ENCODE measurements at places on chromosomes 4 and X.

- no peak for DNase-seq
Measured at GRCh38 chr4:54542540-54543041, 115.2 kb upstream of the KIT start.

DNA sequence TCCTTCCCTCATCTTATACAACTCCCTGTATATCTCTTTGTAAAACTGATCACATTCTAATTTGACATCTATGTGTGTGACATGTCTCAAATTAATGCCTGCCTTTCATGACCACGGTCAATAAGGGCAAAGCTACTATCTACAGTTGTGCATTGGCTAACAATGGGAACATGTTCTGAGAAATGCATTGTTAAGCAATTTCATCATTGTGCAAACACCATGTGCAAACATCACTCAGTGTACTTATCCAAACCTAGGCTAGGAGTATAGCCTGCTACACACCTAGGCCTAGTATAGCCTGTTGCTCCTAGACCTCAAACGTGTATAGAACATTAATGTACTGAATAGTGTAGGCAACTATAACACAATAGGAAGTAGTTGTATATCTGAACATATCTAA is 95.0 kb downstream of the BANK1 start:
- DNase-seq: no peak

GRCh38 chr4:152065545-152065944 is 304.7 kb upstream of the GATB start:
- no peak for DNase-seq

DNA sequence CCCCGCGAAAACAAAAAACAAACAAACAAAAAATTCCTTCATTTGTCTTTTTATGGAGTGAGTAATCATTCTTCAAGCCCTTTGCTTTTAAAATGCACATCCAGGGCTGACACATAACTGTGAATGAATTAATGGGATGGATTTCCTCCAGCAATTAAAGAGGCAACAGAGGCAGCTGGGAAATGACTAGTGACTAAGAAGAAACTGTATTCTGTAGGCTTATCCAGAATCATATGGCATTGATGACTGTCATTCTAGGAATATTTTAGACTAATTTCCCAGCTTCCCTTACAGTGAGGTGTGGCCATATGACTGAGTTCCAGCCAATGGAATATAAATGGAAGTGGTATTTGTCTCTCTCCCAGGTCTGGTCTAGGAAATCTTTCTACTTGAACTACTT is 46.8 kb upstream of the PDE5A start:
- DNase-seq: no peak

GRCh38 chr4:123110147-123110546 is 187.8 kb upstream of the NUDT6 start:
- DNase-seq: no peak

- no peak for DNase-seq
Measured at GRCh38 chr4:152106113-152106763, 345.4 kb upstream of the GATB start.

GRCh38 chrX:15694941-15695451 is 30.4 kb upstream of the CLTRN start:
- no peak for DNase-seq

DNA sequence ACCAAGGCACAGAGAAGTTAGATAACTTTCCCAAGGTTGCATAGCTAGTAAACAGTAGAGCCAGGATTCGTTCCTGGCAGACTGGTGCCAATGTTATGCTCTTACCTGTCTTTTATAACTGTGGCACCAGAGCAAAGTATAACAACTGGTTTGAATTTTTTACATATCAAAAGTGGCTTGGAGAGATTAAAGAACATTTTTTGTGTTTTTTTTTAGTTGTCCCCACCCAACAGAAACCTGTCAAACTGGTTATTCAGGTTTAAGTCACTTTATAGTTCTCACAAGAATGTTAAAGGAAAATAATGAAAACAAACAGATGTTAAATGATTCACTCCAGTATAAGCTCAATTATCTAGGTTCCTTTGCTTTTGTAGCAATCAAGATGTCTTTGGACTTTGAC is 15.6 kb upstream of the FAM47E start:
- peak; percentile 47 for DNase-seq

GRCh38 chr4:127555106-127555505 is 77.7 kb upstream of the INTU start:
- DNase-seq: no peak

GRCh38 chr4:74400395-74400794 is 35.5 kb downstream of the EREG start:
- no peak for DNase-seq

- no peak for DNase-seq
Measured at GRCh38 chr4:43113196-43113595, 220.7 kb downstream of the GRXCR1 start.

- DNase-seq: no peak
Measured at GRCh38 chrX:94633237-94633636, 959.2 kb downstream of the FAM133A start.

GRCh38 chr4:92636038-92636806 is 332.5 kb downstream of the GRID2 start:
- DNase-seq: no peak

DNA sequence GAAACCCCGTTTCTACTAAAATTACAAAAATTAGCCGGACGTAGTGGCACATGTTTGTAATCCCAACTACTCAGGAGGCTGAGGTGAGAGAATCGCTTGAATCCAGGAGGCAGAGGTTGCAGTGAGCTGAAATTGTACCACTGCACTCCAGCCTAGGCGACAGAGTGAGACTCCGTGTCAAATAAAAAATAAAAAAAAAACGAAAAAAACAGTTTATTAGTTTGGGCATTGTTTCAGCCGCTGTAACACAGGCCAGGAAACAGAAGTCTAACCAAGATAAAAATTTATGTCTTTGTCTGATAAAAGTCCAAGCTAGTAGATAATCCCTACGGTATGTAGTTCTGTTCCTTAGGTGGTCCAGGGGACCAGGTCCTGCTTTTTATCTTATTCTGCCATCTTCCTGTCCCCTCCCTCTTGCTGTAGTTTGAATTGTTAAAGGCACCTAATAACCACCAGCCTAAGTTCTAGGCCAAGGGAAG is 21.4 kb downstream of the USO1 start:
- no peak for DNase-seq

DNA sequence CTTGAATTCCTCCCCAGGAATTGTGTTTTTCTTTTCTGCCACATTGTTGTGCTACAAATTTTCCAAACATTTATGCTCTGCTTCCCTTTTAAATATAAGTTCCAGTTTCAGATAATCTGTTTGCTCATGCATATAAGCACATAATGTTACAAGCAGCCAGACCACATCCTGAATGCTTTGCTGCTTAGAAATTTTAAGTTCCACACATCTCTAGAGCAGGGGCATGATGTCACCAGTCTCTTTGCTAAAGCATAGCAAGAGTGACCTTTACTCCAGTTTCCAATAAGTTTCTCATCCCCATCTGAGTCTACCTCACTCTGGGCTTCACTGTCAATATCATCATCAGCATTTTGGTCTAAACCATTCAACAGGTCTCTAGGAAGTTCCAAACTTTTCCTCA is 932.5 kb downstream of the SH3BGRL start:
- no peak for DNase-seq

DNA sequence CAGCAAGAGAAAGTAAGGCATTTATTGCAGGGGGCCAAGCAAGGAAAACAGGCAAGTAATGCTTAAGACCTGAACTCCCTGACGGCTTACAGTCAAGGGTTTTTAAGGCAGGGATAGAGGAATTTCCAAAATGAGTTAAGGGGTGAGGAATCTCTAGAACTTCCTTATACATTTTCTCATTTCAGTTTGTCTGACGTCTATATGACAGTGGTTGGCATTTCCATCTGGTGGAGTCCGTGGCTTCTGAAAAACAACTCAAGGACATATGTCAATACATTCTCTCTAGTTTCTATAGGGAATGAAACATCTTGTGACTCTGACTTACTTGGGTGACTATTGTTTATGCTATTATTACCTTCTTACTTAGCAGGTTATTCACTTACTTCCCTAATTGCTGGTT is 19.3 kb upstream of the GUCY2F start:
- no peak for DNase-seq

DNA sequence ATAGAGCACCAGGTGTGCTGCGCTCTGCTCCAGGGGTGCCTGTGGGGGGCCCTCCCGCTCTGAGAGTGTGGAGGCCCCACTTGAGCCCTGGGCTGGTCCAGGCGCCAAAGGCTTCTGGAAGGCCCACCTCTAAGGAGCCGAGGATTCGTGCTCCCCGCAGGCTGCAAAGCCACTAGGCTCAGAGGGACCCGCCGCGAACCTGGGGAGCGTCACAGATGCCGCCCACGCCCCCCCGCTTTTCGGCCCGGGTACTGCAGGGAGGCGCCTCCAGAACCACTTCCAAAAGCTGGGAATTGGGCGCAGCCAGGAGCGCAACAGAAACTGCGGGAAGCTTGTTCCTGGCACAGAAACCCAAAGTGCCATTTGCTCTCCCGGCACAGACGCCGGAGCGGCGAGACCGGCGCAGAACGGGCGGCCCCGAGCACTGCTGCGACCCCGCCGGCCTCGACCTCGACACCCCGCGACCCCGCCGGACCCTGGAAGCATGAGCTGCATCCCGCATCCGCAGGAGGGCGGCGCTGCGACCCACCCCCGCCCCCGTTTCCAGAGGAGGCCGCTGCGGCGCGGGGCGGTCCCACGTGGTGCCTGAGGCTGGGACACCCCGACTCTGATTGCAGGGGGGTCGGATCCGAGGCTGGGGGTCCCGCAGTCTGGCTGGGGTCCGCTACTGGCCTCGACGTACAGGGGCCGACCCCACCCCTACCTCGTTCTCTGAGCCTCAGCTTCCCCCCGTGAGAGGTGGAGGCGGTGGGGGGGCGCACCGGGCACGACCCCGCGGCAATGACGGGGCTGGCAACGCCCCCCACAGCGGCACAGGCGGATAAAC is 30.8 kb downstream of the CPLX1 start:
- no peak for DNase-seq

- DNase-seq: no peak
Measured at GRCh38 chr4:109730619-109731545, 1.0 kb upstream of the PLA2G12A start.

DNA sequence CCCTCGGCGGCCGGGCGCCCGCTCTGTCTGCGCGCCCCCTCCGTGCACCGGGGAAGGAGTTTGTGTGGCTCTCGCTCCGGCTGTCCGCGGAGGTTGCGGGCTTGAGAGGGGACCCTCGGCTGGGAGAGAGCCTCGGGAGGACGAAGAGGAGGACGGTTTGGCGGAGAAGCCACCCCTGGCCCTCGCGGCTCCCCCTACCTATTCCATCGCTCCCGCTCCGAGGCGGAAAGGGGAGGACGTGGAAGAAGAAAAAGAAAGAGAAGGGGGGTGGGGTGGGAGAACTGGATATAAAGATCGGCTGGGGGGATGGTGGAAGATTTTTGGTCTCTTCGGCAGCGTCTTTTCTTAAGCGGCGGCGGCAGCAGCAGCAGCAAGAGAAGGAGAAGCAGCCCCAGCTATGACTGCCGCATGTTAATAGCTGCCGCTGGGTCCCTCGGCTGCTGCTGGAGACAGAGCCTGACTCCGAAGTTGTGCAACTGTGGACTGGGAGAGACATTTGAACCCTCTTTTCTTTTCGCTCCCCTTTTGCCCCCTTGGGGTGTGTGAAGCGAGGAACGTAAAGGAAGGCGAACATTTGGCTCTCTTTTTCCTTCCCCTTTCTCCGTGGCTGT is 895 bp downstream of the ADGRL3 start:
- peak; percentile 52 for DNase-seq

GRCh38 chr4:39067451-39067850 is 5.4 kb downstream of the KLHL5 start:
- DNase-seq: no peak

DNA sequence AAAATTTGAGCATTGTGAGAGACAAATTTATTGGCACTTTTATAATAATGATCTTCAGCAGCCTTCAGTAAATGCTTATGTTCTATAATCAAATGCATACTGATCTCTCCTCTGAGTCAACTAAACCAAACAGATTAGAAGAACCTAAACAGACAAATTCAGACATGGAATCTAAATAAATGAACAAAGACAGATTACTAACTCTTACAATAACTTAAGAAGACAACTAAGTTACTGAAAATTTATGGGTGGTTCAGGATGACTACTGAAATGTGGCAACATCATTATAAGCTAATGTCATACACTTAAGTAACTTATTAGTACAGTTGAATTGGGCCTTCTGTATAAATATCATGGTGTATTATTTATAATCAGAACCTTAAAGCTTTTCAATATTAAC is 127.3 kb downstream of the NEK1 start:
- no peak for DNase-seq

GRCh38 chr4:17310269-17310652 is 201.6 kb downstream of the QDPR start:
- no peak for DNase-seq

DNA sequence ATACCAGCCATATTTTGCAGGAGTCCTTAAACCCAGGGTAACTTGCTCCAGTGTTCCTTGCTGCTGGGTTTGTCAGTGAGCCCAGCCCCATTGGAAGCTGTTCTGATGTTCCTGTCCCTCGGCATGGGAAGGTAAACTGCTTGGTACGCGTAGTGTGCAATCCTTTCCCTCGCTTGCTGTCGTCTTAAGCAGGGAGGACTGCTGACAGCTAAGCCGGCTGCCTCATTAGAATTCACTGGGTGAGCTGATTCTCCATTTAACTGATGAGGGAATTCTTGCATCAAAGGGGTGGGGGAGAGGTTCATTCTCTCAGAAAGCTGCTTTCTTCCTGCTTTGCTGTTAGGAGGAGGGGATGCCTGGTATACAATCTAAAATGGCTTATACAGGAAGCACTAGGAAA is 164.6 kb downstream of the MID1IP1 start:
- DNase-seq: no peak

DNA sequence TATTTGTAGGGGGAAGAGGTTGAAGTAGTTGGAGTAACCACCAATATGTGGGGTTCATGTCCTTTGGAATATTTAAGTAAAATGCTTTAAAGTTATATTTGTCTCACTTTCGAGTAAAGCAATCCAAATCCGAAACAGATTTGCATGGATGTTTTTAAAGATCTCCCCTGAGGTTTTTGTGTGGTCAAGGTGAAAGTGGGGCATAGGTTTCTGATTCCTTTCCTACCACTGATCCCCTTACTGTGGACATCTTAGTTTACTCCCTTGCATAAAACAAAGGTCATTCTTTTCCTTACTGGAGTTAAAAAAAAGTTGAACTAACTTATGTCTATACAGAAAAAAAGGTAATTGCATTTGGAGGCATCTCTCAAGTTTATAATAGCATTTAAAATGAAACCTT is 71.9 kb upstream of the PHOX2B start:
- DNase-seq: no peak

GRCh38 chr4:185920171-185920570 is 108.2 kb upstream of the SORBS2 start:
- peak; percentile 20 for DNase-seq

GRCh38 chr4:158161551-158162354 is 11.1 kb downstream of the GASK1B start:
- no peak for DNase-seq

DNA sequence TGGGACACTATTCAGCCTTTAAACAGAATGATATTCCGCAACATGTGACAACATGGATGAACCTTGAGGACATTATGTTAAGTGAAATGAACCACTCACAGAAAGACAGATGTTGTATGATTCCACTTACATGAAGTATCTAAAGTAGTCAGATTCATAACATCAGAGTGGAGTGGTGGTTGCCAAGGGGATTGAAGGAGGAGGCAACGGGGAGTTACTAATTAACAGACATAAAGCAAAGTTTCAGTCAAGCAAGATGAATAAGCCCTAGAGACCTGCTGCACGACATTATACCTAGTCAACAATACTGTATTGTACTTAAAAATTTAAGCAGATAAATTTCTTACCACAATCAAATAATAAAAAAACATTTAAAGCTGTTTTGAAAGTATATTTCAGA is 105.0 kb upstream of the NR0B1 start:
- peak; percentile 38 for DNase-seq
